Naive B cell (primary cell): ENCODE measurements at places on chromosomes 12 and 14.

DNA sequence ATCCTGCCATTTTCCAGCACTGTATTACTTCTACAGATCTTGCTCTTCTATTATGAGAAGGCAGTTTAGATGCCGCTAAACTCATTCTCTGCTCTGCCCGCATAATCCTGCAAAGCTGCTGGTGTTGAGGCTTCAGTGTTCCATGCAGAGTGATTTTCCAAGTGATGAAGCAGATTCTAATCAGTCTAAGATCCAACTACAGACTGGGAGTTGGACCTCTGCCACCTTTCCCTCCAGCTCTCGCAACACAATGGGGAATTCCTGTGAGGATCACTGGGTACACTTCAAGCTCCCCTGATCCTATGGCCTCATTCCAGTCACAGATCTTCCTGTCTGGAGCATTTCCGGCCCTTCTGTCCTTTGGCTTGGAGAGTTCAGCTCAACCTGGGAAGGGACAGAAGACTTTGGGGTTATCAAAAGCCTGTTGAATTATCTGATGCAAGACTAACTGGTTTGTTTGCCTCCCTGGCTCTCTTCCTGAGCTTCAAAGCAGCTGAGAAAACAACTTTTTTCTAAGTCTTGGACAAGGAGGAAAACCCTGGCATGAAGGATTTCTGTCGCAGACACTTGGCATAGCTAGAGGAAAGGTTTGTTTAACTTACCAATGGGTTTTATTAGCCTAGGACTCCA, 333.9 kb downstream of the ZFP36L1 start:
- DNase-seq = no peak

DNA sequence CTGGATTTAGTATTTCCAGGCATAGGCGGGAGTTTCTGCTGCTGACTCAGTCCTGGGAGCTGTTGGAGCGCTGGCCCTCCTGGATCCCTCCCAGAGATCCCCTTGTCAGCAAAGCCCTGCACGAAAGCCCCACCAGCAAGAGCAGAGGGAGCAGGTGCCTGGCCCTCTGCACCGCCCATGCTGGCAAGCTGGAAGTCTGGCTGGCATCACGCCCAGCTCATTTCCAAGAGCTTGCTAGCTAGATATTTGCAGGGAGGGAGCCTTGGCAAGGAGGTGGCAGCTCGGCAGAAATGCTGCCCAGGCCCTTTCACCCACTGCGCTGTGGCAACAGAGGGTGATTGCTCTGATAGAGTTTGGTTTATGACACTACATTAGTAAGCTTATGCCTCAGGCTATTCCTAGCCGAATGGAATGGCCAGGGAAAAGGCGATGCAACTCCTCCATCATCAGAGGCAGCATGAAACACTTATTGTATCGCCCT, 193.9 kb downstream of the EMP1 start:
- no peak for DNase-seq

- no peak for DNase-seq
Observed at GRCh38 chr14:85662096-85662495, 132.2 kb downstream of the FLRT2 start.

GRCh38 chr12:115983226-115983798, 294.2 kb downstream of the MED13L start:
- no peak for DNase-seq

DNA sequence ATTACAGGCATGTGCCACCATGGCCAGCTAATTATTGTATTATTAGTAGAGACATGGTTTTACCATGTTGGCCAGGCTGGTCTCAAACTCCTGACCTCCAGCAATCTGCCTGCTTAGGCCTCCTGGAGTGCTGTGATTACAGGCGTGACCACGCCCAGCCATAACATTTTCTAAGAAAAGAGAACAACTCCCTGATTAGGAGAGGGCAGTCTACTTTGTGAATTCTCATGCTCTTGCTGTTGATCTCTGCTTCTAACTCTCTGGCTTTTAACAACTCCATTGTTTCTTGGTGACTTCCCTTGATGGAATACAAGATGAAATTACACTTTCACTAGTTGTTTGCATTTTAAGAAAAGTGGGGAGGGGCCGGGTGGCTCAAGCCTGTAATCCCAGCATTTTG, 33.6 kb downstream of the SSH1 start:
- DNase-seq = no peak

DNA sequence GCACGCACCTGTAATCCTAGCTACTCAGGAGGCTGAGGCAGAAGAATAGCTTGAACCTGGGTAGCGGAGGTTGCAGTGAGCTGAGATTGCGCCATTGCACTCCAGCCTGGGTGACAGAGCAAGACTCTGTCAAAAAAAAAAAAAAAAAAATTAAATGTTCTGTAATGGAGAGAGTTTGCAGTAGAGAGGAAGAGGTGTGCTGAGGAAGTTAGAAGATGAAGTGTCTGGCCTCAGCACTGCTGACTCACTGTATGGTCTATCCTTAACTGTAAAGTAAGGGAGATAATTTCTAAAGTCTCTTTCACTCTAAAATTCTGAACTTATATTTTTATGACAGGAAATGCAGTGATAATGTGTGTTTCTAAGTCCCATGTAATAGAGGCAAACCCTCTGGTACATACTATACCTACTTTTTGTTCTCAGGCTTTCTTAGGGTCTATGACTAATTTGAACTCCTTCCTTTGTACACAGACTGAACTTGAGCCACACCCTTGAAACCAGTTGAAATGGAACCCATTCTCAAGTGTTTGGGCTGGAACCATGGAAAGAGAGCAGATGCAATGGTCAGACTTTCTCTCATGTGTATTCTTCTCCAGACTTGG, 278.1 kb upstream of the FAR2 start:
- no peak for DNase-seq

GRCh38 chr14:51109651-51110050, 14.7 kb upstream of the TRIM9 start:
- DNase-seq = no peak

DNA sequence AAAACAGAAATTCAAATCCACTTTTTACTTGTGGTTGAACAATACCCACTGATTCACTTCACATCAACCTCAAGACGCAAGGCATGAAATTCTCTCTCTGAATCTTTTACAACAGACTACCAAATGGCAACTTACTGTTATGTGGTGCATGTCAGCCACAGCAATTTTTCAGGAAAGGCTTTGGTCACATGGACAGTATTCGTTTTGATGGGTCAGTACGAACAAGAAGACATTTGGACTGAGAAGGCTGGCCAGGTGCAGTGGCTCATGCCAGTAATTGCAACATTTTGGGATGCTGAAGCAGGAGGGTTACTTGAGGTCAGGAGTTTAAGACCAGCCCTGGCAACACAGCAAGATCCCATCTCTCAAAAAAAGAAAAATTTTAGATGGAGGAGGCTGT, 144.0 kb downstream of the SEC23A start:
- no peak for DNase-seq

GRCh38 chr12:70351076-70351475, 15.0 kb upstream of the KCNMB4 start:
- DNase-seq = no peak

- peak; percentile 9 for DNase-seq
Observed at GRCh38 chr12:100554608-100555077, 18.8 kb upstream of the GAS2L3 start.

DNA sequence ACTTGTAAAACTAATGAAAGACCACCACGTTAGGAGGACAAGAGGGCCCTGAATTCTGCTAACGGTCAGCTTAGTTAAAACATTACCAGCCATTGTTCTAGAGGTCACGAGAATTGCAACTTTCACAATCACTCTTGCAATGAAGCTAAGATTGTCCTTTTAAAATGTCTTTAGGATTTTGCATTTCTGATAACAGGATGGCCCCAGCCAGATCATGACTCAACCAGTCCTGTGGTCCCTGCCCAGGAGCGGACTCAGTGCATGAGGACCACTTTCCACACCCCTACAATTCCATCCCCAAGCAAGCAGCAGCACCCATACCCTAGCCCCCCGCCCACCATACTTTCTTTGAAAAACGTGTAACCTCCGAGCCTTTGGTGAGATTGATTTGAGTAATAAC, 28.7 kb downstream of the HSP90AA1 start:
- DNase-seq = no peak

DNA sequence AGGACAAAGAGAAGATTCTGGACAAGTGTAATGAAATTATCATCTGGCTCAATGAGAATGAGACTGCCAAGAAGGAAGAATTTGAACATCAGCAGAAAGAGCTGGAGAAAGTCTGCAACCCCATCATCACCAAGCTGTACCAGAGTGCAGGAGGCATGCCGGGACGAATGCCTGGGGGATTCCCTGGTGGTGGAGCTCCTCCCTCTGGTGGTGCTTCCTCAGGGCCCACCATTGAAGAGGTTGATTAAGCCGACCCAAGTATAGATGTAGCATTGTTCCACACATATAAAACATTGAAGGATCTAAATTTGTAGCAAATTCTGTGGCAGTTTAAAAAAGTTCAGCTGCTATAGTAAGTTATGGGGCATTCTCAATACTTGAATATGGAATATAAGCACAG, 174.3 kb upstream of the CCND2 start:
- DNase-seq = no peak

- no peak for DNase-seq
Observed at GRCh38 chr12:90679674-90680073, 275.3 kb downstream of the CCER1 start.

DNA sequence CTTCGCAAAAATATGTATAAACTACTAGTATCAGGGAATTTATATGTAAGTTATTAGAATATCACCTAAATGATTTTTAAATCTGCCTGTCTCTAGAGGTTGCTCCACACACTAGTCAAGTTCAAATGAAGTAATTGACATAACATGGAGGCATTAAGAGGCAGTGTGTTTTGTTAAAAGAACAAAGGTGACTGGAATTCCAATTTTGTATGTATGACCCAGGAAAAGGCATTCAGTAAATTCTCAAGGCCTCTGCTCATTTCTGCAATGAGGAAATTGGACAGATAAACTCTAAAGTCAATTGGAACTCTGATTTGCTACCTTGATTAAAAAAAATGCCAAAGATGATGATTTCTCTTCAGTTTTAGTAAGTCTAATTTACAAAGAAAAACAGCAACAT, 117.1 kb downstream of the NAV3 start:
- DNase-seq = no peak
